Stimulated activated CD4-positive, alpha-beta T cell treated with anti-CD3 and anti-CD28 coated beads, Interleukin-4, amount 100 ng/mL, for 48 hours (primary cell): ENCODE measurements at places on chromosomes 6 and 20.

GRCh38 chr6:53014063-53014462 is 19.0 kb upstream of the GSTA4 start:
- DNase-seq, result no peak

DNA sequence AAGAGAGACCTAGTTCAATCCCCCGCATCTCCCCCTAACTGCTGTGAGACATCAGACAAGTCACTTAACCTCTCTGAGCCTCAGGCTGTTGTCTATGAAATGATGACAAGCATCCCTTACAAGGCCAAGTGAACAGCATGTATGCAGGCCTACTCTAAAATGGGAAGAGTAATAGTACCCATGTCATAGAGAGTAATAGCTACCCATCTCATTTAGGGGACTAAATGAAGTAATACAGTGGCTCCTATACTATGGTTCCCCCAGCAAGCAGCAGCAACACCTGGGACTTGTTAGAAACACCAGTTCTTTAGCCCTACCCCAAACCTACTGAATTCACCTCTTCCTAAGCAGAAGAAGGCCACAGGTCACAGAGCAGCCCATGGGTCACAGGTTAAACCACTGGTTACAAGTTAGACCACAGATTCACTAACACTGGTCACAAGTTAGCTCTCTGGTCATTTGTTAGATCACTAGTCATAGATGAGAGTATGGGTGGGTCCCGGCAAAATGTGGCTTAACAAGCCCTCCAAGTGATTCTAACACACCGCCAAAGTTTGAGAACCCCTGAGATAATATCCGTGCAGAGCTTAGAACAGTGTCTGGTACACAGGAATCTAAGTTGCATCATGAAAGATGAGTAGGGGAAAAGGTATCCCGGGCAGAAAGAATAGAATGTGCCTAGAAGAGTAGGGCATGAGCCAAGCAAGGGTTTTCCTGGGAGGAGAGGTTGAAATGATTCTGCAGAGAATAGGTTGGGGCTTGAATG is 1.4 kb downstream of the DEFB124 start:
- DNase-seq, result no peak

- DNase-seq, result no peak
Observed at GRCh38 chr6:2523061-2523460, 227.7 kb downstream of the MYLK4 start.

GRCh38 chr6:169503422-169504152 is 198.2 kb downstream of the WDR27 start:
- DNase-seq, result no peak

DNA sequence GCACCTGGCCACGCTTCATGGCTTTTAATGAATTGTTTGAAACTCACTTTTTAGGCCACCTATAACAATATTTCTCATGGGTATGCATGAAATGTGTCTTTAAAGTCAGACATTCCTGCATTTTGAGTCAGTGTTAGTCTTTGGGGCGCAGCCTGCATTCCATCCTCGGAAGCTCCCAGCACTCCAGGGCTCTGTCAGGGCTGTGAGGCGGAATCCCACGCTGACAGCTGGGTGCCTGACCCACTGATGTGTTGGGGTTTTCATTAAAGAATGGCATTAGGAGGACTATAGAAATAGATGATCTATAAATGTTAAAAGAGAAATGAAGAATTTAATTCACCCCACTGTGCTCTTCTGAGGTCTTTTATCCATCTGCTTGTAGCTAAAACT is 16.2 kb upstream of the CLDN20 start:
- no peak for DNase-seq

DNA sequence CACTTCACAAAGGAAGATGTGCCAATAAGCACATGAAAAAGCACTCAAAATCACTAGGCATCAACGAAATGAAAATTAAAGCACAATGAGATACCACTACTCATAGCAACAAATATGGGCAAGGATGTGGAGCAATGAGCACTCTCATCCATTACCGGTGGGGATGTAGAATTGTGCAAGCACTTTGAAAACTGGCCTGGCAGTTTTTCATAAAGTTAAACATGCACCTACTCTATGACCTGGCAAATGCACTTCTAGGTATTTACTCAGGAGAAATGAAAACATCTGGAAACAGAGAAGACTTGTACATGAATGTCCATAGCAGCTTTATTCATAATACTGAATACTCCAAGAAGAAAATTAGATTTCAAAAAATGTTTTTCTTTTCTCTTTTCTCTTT is 34.1 kb upstream of the TMEM14A start:
- DNase-seq, result no peak

DNA sequence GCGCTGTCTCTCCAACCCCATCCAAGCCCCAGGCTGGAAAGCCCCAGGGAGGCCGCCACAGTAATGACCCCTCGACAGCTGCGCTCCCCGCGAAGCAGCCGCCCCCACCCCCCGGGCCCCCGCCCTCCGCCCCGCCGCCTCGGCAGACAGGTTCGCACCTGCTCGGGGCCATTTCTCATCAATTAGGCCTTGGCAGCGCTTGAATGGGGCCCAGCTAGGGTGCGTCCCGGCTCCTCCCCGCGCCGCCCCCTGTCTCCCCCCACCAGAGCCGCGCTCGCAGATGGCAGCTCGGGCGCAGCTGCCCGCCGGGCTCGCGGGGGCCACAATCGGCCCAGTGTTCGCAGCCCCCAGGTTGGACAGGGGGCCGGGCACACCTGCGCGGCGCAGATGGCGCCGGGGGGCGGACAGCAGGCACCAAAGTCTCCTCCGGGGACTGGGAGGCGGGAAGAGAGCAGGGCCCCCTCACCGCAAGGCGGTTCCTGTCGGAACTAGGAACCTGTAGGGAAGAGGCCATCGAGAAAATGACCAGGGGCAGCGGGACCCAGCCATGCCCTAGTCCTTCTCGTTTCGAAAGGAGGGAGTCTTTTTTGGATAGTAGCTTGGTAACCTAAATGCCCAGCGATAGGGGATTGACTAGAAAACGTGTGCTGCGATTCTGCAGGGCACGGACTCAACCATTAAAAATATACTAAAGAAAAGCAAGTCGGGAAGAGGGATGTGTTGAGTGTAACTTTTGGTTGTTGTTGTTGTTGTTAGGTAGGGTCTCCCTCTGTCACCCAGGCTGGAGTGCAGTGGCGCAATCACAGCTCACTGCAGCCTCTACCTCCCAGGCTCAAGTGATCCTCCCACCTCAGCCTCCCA is 83.2 kb upstream of the EYA2 start:
- no peak for DNase-seq

GRCh38 chr6:158311193-158311592 is 1.1 kb upstream of the TULP4 start:
- no peak for DNase-seq

GRCh38 chr6:142916881-142917280 is 28.1 kb downstream of the HIVEP2 start:
- no peak for DNase-seq

- DNase-seq, result no peak
Observed at GRCh38 chr20:5691918-5692618, 58.1 kb upstream of the SHLD1 start.

DNA sequence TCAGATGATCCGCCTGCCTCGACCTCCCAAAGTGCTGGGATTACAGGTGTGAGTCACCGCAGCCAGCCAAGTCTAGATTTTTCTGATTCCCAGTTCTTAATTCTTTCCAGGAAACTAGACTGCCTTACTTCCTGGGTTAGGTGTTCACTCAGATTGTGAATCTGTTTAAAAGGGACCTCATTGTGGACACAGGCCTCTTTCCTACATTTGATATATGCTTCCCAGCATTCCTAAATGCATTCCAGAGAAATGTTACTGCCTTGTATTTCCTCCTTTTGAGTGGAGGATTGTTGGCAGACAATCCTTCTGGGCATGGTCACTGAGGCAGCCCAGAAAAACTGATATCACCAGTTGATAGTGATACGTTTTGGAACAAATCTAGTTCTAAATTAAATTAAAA is 15.7 kb downstream of the TMEM181 start:
- DNase-seq, result no peak

GRCh38 chr6:160129881-160130615 is 8.4 kb downstream of the SLC22A1 start:
- no peak for DNase-seq

DNA sequence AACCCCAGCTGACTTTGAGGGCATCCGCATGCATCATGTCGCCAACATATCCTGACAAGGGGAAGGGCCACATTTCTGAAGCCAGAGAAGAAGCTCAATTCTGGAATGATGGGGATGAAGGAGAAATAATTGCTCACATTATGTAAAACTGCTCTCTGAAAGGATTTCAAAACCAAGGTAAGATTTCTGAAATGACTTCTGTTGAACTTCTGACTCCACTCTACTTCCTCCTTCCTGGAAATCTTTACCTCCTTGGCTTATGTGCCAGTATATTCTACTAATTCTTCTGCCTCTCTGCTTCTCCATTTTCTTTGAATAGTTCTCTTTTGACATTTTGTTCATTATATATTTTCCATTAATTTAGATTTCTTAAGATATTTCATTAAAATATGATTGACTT is 31.9 kb downstream of the HLA-DPB1 start:
- no peak for DNase-seq

- DNase-seq, result no peak
Observed at GRCh38 chr20:59355242-59355641, 54.8 kb downstream of the EDN3 start.

- DNase-seq, result no peak
Observed at GRCh38 chr6:52620055-52620905, 43.4 kb upstream of the TRAM2 start.

DNA sequence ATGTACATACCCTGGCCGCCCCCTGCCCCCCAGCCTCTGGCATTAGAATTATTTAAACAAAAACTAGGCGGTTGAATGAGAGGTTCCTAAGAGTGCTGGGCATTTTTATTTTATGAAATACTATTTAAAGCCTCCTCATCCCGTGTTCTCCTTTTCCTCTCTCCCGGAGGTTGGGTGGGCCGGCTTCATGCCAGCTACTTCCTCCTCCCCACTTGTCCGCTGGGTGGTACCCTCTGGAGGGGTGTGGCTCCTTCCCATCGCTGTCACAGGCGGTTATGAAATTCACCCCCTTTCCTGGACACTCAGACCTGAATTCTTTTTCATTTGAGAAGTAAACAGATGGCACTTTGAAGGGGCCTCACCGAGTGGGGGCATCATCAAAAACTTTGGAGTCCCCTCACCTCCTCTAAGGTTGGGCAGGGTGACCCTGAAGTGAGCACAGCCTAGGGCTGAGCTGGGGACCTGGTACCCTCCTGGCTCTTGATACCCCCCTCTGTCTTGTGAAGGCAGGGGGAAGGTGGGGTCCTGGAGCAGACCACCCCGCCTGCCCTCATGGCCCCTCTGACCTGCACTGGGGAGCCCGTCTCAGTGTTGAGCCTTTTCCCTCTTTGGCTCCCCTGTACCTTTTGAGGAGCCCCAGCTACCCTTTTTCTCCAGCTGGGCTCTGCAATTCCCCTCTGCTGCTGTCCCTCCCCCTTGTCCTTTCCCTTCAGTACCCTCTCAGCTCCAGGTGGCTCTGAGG is 7.6 kb downstream of the CDKN1A start:
- no peak for DNase-seq

DNA sequence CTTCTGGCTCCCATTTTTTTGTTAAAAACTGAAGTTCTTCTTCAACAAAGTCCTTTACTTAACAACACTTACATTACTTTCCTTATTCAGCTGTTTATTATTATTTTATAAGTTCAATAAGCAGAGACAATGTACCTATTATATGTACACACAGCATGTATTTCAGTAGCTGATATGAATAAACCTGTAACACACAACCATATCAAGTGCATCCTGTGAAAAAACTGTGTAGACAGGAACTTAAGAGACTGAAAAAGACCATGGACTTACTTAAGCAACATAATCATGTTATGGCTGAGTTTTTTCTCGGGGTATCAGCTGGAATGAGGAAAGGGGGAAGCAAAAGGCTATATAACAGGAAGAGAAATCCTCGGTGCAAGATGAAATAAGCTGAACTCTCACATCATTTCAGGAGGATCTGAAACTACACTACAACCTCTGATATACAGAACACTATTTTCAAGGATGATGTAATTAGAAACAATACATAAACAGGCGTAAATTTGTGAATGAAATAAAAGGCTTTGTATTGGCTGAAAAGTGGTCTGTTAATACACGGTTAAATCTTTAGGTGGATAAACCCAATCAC is 70.9 kb downstream of the REV3L start:
- no peak for DNase-seq

GRCh38 chr20:57755609-57756008 is 45.8 kb upstream of the PMEPA1 start:
- no peak for DNase-seq

DNA sequence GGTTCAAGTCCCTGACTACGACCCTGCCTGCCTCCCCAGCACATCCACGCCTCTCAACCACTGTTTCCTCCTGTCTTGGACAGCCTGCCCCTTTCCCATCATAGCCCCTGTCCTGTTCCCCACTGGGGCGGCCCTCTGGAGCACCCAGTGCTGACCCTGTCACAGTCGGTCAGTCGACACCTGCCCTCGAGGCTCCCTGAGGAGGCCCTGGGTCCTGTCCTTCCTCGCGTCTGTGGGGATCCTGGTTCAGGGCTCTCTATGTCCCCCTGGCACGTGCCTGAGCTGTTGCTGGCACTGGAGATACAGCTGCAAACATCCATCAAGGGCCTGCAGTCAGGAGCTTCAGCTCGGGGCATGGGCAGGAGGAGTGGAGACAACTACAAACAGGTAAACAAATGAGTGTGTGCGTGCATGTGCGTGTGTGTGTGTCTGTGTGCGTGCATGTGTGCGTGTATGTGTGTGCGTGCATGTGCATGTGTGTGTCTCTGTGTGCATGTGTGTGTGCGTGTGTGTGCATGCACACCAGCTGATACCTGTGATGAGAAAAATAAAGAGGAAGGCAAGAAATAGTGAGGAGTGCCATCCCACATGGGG is 132.8 kb downstream of the PHACTR3 start:
- DNase-seq, result no peak

- DNase-seq, result no peak
Observed at GRCh38 chr20:62705627-62706026, 3.0 kb upstream of the NTSR1 start.

DNA sequence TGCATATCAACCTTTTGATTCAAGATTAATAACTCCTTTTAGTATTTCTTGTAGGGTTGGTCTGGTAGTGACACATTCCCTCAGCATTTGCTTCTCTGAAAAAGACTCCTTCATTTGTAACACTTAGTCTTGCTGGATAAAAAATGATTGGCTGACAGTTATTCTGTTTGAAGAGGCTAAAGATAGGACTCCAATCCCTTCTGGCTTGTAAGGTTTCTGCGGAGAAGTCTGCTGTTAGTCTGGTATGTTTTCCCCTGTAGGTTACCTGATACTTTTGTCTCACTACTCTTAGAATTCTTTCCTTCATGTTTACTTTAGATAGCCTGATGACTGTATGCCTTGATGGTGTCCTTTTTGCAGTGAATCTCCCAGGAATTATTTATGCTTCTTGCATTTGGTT is 96.0 kb downstream of the CARMIL1 start:
- DNase-seq, result no peak

- no peak for DNase-seq
Observed at GRCh38 chr6:74574794-74575193, 631.1 kb downstream of the COL12A1 start.
